ENCODE measurements at places on chromosomes 5 and 9.

DNA sequence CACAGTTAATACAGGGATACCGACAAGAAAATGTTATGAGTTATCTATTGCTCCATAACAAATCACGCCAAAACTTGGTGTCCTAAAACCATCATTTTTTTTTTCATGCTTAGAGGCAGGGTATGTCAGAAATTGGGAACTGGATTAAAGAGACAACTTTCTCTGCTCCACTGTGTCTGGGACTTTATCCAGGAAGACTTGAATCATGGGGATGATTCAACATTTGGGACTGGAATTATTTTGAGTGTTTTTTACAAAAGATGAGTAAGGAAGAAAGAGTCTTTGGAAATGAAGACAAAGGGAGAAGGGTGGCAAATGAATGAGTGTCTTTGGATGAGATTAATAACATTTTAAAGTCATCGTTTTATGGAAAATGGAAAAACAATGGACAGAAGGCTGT, 1883.7 kb upstream of the C9orf72 start:
- DNase-seq: no peak

- DNase-seq: no peak
These were observed 89.6 kb downstream of the PRDM6 start for GRCh38 chr5:123178683-123179082.

DNA sequence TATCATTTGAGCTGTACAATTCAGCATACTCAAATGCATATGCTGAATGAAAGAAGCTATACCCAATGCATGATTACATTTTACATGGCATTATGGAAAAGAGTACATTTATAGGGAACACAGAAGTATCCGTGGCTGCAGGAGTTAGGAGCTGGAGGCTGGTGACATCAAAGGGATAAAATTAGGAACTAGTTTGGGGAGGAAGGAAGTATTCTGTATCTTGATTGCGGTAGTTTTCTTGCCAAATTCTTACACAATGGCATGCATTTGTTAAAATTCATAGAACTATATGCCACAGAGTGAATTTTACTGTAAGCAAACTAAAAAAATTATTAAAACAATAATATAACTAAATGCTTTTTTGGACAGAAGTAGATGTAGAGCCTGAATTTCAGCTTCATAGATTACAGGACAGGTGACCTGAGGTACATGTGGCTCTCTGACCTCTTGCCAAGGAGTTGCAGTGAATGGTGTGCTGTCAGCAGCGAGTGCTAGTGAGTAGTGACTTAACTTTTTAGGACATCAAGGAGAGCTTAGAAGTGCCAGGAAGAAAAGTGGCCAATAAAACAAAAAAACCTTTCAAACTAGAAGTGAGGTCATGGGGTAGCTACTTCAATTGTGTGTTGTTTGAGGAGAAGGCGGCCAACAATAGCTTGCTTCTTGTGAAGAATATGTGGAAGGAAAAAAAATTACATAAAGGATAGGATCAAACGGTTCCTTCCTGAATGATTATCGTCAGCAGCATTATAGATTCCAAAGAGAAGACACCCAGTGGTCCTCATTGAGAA, 514.9 kb upstream of the CLINT1 start:
- no peak for DNase-seq

GRCh38 chr9:11088821-11089374, 476.1 kb upstream of the PTPRD start:
- no peak for DNase-seq

DNA sequence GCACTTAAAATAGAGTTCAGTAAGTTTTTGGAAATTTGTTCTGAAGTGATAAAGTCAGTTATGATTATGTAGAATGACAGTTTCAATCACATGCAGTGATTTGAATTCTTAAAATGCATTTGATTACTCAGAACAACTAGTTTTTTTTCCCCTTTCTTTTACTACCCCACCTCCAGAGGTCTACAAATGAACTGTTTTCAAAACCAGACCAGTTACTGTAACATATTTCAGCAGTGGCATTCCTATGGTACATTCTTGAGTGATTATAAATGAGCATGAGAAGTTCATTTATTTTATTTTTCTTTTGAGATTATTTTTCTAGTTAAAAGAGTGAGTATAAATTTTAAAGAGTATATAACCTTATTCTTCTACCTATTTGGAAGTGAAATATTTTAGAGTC, 71.6 kb downstream of the NNT start:
- DNase-seq: no peak

DNA sequence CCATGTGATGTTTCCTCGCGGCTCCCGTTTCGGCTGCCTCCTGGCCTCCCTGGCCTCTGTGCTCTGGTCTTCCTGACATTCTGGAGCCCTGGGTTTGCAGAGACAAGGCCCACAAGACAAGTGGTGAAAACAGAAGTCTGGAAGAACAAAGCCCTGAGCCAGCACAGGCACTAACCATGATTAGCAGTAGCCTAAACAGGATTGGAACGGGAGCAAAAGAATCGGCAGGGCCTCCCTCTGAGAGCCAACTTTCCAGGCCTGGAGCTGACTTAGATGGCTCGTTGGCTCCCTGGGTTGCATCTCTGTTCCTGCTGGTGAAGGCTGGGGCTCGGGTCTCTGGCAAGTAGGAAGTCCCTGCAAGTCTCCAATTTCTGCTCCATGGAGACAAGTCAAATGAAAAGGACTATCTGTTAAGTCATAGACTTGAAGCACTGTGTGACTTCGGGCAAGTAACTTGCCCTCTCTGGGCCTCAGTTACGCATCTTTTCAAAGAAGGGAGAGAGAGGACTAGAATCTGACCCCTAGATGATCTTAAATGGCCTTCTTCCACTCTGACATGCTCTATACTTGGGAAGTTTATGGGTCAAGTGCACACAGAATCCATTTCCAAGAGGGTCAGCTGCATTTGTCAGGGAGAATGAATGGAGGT, 3.3 kb downstream of the COL27A1 start:
- no peak for DNase-seq

GRCh38 chr9:1604942-1605560, 410.1 kb upstream of the SMARCA2 start:
- DNase-seq: peak; percentile 47

GRCh38 chr9:100084734-100085133, 14.1 kb downstream of the ERP44 start:
- peak; percentile 67 for DNase-seq

GRCh38 chr9:133238272-133238850, 29.3 kb upstream of the OBP2B start:
- peak; percentile 20 for DNase-seq

DNA sequence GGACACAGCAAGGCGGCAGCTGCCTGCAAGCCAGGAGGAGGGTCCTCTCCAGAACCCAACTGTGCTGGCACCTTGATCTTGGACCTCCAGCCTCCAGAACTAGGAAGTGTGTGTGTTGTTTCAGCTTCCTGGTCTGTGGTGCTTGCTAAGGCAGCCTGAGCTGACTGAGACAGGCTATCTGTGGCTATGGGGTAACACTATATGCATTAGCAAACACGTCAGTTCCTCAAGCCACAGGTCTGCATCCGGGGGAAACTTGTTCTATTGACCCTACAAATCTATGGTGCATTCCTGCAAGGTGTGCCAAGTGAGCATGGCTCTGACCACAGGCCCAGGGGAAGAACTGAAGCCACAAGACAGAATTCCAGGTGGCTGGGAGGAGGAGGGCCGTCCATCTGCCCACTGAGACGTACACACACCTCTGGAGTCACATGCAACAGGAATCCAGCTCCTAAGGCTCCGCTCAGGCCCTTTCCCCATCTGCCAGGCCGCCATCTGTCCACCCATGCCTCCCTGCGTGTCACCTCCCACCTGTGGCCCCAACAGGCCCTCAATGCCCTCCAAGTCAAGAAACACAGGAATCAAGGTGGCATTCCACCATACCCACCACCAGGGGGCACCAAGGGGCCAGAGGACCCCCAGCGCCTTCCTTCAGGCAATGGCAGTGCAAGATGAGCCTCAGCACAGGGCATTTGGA, 174.9 kb downstream of the ROR2 start:
- DNase-seq: peak; percentile 59

DNA sequence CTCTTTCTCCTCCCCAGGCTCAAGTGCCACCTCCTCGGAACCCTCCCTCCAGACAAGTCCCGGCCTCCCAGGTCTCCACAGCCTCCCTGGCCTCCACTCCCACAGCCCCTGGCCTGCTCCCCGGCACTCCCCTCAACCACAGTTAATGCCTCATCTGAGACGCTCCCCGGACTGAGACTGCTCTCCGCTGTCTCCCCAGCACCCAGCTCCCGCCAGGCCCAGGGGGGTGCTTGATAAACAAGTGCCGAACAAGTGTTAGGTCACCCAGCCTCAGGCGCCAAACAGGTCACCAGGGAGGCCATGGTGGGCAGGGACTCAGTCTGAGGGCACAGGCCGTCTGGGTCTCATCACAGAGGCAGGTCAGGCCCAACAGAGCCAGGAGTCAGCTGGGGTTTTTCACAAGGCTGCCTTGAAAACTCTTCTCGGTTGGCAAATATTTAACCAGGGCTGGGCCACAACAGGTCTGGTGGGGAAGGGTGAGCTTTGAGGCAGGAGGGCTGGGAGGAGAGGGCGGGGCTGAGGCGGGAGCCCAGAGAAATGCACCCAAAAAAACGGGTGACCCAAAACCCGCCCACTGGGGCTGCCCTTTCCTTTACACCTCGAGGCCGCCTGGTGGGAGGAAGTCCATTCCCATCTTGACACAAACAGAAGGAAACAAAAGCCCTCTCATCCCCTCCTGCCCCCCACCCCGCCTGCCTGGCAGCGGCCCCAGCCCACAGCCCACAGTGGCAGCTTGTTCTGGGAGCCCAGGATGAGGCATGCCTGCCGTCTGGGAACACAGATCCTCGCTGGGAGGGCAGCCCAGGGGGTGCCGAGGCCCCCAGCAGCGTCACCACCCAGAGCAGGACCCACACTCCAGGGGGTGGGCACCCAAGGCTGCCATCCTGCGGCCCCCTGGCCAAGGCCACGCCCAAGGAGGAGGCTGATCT, 66.6 kb upstream of the STXBP1 start:
- no peak for DNase-seq

GRCh38 chr9:108844856-108845255, 10.9 kb downstream of the ACTL7B start:
- no peak for DNase-seq
